A549 treated with RU486 at 1 μM for 4 hours (cell line): ENCODE measurements at places on chromosomes 11 and 22. TPM values are rescaled to one million over a fixed set of nuclear protein-coding genes. Genes with fewer than 3 reads are reported as not detected.

The CASP5 gene
- not detected in 5 replicates for total RNA-seq

The MMP10 gene
- 1.1 to 2.3 TPM (median 1.5 TPM) in 5 replicates for total RNA-seq

The OSM gene
- not detected in 5 replicates for total RNA-seq

The NEFH gene
- 0.07 to 0.10 TPM (median 0.08 TPM) in 4 of 5 replicates, not detected in the other for total RNA-seq

The C11orf42 gene
- not detected in 5 replicates for total RNA-seq

The ZFTA gene
- total RNA-seq: 4.8 to 7.6 TPM (median 7.3 TPM) in 5 replicates

The DDTL gene
- total RNA-seq: 1.4 to 2.5 TPM (median 1.7 TPM) in 5 replicates

The TSPAN32 gene
- not detected in 5 replicates for total RNA-seq

The HPX gene
- total RNA-seq: 0.32 to 0.75 TPM (median 0.62 TPM) in 5 replicates

The ARHGAP8 gene
- 0.81 to 1.9 TPM (median 1.6 TPM) in 5 replicates for total RNA-seq

The GGTLC3 gene
- total RNA-seq: not detected in 5 replicates

The ALKBH8 gene
- total RNA-seq: 5.7 to 10.8 TPM (median 8.3 TPM) in 5 replicates

The TRIM49 gene
- not detected in 5 replicates for total RNA-seq

The VWCE gene
- 0.50 to 0.81 TPM (median 0.74 TPM) in 5 replicates for total RNA-seq

The OR8G1 gene
- not detected in 5 replicates for total RNA-seq

The PRG3 gene
- not detected in 5 replicates for total RNA-seq

The HBG2 gene
- not detected in 5 replicates for total RNA-seq

The SMARCB1 gene
- total RNA-seq: 48.8 to 55.1 TPM (median 51.6 TPM) in 5 replicates

The ELMOD1 gene
- 0.15 to 0.41 TPM (median 0.26 TPM) in 5 replicates for total RNA-seq

The MRGPRX2 gene
- not detected in 5 replicates for total RNA-seq

The CERK gene
- total RNA-seq: 19.9 to 23.8 TPM (median 21.9 TPM) in 5 replicates

The SLC22A8 gene
- not detected in 5 replicates for total RNA-seq

The OR52H1 gene
- not detected in 5 replicates for total RNA-seq

The MMP7 gene
- total RNA-seq: 20.9 to 30.7 TPM (median 24.7 TPM) in 5 replicates

The MPPED1 gene
- not detected in 5 replicates for total RNA-seq

The FOLR2 gene
- not detected in 5 replicates for total RNA-seq

The TSSK2 gene
- not detected in 5 replicates for total RNA-seq

The TMEM109 gene
- total RNA-seq: 93.9 to 131 TPM (median 121 TPM) in 5 replicates

The CHRDL2 gene
- total RNA-seq: 2.4 to 6.0 TPM (median 4.4 TPM) in 5 replicates

The SLCO2B1 gene
- total RNA-seq: 3.2 to 4.0 TPM (median 3.4 TPM) in 5 replicates

The GRM5 gene
- total RNA-seq: not detected in 5 replicates

The SAC3D1 gene
- total RNA-seq: 35.9 to 63.7 TPM (median 56.6 TPM) in 5 replicates

The DNAJB7 gene
- not detected in 5 replicates for total RNA-seq

The WT1 gene
- total RNA-seq: 4.9 to 6.5 TPM (median 6.4 TPM) in 5 replicates

The IL17REL gene
- total RNA-seq: 0.02 TPM in 1 of 5 replicates, not detected in the others

The ELF5 gene
- total RNA-seq: not detected in 5 replicates

The SEC14L3 gene
- not detected in 5 replicates for total RNA-seq

The CARNS1 gene
- 0.08 to 0.20 TPM (median 0.13 TPM) in 5 replicates for total RNA-seq

The DBX1 gene
- total RNA-seq: not detected in 5 replicates

The GNAZ gene
- 2.2 to 3.2 TPM (median 2.5 TPM) in 5 replicates for total RNA-seq

The SCUBE2 gene
- total RNA-seq: 0.29 to 0.68 TPM (median 0.45 TPM) in 5 replicates

The C11orf52 gene
- not detected in 5 replicates for total RNA-seq

The KCNK4 gene
- total RNA-seq: 0.21 TPM in 1 of 5 replicates, not detected in the others

The APOL6 gene
- total RNA-seq: 1.8 to 3.0 TPM (median 2.2 TPM) in 5 replicates

The SUSD2 gene
- total RNA-seq: 49.5 to 67.2 TPM (median 59.6 TPM) in 5 replicates

The TEAD1 gene
- 31.3 to 67.0 TPM (median 60.0 TPM) in 5 replicates for total RNA-seq

The YAP1 gene
- total RNA-seq: 43.4 to 55.1 TPM (median 49.7 TPM) in 5 replicates

The PANX2 gene
- 5.7 to 8.5 TPM (median 6.9 TPM) in 5 replicates for total RNA-seq

The KRTAP5-9 gene
- total RNA-seq: not detected in 5 replicates
